ENCODE measurements at places on chromosomes 13 and 19.

GRCh38 chr13:107961849-107962608 is 253.3 kb downstream of the LIG4 start:
- no peak for DNase-seq

DNA sequence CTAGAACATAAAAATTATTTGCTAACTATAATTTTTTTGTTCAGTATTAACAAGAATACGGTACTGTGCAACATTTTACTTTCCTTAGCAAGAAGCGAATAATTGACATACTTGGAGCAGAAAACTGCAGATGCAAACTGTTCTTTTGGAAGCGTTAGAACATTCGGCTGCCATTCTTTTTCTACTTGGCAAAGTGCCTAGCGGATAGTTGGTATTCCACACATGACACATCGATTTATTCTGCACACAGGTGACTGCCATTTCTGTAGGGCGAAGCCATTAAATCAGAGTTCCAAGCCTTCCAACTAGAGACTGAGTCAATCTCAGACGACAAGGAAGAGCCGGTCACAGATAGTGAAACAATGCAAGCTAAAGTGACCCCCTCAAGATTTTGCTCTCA is 117.4 kb downstream of the TRPC4 start:
- no peak for DNase-seq

- no peak for DNase-seq
These were observed 254.8 kb downstream of the TEX29 start for GRCh38 chr13:111575276-111575675.

- no peak for DNase-seq
These were observed 41.8 kb upstream of the WASF3 start for GRCh38 chr13:26515721-26516120.

DNA sequence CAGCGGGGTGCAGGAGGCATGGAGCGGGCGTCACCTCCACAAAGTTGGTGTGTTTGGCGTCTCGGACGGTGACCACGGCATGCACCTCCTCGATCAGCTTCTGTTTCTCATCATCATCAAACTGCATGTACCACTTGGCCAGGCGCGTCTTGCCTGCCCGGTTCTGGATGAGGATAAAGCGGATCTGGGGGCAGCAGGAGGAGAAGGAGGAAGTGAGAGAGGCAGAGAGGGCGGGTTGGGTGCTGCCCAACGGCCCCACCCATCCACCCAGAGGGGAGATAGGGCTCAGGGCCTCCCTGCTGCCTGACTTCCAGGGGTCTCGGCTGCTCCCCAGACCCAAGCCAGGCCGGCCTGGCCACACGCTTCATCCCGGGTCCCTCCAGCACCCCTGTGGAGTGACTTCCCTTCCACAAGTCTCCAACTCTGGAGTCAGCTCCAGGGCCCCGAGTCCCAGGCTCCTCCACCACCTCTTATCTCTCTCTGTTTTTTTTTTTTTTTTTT is 4.6 kb downstream of the AP2S1 start:
- DNase-seq, result no peak

- no peak for DNase-seq
These were observed 18.3 kb downstream of the VWA8 start for GRCh38 chr13:41942462-41943094.

- no peak for DNase-seq
These were observed 490.8 kb downstream of the RFC3 start for GRCh38 chr13:34308725-34309124.

- DNase-seq, result no peak
These were observed 71.5 kb downstream of the RUBCNL start for GRCh38 chr13:46315491-46316075.

- DNase-seq, result no peak
These were observed 133.5 kb upstream of the KL start for GRCh38 chr13:32882691-32883090.

- DNase-seq, result no peak
These were observed 100.7 kb downstream of the MBNL2 start for GRCh38 chr13:97322740-97323342.

DNA sequence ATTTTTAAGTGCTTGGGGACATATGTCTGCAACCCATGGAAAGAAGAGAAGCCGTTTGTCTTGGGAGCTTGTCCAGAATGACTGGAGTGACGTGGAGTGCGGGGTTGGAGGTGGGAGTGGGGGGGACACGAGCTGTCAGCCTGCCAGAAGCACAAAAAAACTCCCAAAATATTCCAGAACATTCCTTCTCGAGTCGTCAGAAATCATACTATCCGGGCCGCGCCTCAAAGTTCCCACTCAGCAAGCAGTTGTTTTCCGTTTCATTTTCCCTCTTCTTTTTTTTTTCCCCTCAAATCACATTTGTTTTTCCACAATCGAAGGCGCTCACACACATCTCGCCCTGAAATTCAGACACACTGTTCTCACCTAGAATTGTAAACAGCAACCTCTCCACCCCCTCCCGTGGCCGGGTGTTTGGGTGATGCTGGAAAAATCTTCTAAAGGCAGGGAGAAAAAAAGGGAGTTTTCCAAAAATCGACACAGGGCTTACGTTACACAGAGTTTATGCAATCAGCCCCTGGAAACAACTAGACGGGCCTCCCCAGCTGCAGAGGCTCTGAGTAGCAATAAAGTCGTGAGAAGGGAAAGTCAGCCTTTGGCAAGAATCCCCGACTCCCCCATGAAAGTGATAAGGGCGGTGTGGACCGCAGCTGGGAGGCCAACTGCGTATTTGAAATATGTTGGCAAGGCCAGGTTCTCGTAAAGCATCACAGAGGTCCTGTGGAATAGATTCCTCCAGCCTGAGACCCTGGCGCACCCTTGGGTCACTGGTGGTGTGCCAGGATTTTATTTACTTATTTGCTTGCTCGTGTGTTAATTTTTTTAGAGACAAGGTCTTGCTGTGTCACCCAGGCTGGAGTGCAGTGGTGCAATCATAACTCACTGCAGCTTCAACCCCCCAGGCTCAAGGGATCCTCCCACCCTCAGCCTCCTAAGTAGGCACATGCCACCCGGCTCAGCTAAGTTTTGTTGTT is 31.2 kb upstream of the KLF2 start:
- DNase-seq, result no peak

- DNase-seq, result no peak
These were observed 35.0 kb downstream of the NAA16 start for GRCh38 chr13:41345914-41346589.

- DNase-seq, result no peak
These were observed at the start of gene KLK1 for GRCh38 chr19:50823389-50824042. Gene KLK1, minus strand, starts transcription at chr19:50823787. Its CDS starts 39 bp downstream, at chr19:50823748.

GRCh38 chr19:40144947-40145748 is 46.1 kb upstream of the MAP3K10 start:
- no peak for DNase-seq

- no peak for DNase-seq
These were observed 47.0 kb downstream of the CBY2 start for GRCh38 chr13:45748941-45749759.

- DNase-seq, result no peak
These were observed 111.0 kb upstream of the KL start for GRCh38 chr13:32905063-32905863.

DNA sequence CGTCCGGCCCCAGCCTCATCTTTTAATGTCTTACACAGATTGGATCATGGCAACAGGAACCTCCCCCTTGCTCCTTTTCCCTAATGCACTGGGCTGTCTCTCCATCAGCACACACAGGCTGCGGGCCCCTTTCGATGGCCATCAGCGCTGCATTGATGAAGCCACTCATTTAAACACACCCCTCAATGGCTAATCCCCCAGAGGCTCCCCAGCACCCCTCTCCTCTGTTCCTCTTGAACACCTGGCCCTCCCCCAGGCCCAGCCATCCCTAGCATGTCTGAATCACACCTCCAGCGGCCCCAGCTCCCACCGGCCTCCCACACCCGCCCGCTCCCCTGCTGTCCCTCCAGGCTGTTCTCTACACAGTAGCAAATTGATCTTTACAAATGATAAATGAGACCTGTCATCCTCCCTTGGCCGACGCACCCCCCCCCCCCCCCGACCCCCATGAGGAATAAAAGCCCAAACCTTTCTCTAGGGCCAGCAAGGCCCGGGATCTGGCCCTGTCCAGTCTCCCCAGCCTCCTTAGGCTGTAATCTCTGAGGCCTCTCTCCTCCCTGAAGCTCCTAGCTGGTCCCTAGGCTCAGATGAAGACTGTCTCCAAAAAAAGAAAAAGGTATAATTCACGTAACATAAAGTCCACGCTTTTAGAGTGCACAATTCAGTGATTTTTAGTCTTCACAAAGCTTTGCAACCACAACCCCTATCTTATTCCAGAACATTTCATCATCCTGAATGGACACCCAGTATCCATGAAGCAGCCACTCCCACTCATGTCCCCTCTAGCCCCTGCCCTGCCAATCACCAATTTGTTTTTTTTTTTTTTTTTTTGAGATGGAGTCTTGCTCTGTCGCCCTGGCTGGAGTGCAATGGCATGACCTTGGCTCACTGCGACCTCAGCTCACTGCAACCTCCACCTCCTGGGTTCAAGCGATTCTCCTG is 7.4 kb downstream of the RPL28 start:
- no peak for DNase-seq

DNA sequence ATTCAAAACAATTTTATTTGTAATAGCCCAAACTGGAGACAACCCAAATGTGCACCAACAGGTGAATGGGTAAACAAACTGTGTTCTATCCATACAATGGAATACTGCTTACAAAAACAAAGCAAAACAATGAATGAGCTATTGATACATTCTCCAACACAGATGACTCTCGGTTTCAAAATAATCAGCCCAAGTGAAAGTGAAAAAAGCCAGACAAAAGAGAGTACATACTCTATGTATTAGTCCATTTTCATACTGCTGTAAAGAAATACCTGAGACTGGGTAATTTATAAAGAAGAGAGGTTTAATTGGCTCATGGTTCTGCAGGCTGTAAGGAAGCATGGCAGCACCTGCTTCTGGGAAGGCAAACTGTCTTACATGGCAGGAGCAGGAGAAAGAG is 65.2 kb upstream of the LRCH1 start:
- no peak for DNase-seq

- no peak for DNase-seq
These were observed at the start of gene PRRG2 for GRCh38 chr19:49581007-49581508. Gene PRRG2, plus strand, starts transcription at chr19:49581316. Its CDS starts 1,904 bp downstream, at chr19:49583220.

DNA sequence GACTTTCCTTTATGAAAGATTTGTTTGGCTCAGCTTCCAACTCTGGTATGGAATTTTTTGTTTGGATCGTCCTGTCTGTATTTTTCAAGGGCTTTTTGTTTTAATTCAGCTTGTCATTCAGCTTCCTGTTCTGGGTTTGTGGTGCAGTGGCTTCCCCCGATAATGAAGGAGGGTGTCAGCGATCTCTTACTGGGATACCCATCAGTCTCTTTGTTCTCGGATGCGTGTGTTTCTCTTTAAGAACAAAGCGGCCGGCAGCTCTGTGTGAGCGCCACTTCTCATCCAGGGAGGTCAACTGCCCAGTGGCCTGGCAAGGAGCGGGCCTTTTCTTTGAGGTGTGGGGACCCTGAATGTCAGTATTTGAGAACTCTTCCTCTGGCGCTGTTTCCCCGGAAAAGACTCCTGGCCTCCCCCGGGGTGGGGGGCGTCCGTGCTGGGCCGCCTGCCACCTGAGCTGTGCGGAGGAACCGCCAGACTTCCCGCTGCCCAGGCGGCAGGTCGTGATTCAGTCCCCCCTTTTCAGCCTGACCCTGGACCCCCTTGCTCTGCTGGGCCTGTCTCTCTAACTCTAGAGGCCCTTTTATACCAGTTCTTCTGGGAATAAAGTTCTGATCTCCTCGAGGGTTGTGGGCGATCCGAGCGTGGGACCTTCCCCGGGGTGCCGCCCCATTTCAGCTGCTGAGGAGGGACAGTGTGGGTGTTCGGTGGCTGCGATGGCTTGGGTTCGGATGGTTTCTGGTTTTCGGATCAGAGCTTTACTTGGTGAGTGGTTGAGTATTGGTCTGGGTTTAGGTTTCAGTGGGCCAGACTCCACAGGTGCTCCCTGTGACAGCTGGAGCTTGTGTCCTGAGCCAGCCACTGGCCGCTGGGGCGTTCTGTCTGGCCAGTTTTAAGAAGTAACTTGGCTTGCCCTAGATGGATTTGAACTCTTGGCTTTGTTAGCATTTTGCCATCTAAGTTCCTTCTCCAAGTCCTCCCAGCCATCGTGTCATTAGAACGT is 3.4 kb downstream of the SF3A2 start:
- DNase-seq, result no peak

GRCh38 chr13:43085545-43085944 is 62.2 kb downstream of the DNAJC15 start:
- DNase-seq, result no peak

DNA sequence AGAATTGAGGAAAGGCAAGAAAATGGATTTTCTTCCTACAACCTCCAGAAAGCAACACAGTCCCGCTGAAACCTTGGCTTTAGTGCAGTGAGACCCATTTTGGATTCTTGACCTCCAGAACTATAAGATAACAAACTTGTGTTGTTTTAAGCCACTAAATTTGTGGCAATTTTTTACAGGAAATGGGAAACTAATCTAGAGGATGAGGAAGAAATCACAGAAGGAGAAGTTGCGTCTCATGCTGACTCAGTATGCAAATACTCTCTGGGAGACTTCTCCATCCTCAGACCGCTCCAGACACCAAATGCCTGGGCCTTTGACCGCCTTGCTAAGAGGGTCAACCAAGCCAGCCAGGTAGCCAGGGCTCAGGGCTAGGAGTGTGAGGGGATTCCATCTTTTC is 13.1 kb upstream of the CEACAM16 start:
- no peak for DNase-seq

- no peak for DNase-seq
These were observed 318.3 kb downstream of the NDFIP2 start for GRCh38 chr13:79799059-79799867.

GRCh38 chr19:2121416-2122051 is 24.8 kb downstream of the IZUMO4 start:
- no peak for DNase-seq

GRCh38 chr19:49950590-49950948 is 10.4 kb downstream of the SIGLEC11 start:
- no peak for DNase-seq

- no peak for DNase-seq
These were observed 167.0 kb upstream of the EDNRB start for GRCh38 chr13:78085434-78086225.

GRCh38 chr13:40874138-40874779 is 84.8 kb downstream of the SLC25A15 start:
- DNase-seq, result no peak

- no peak for DNase-seq
These were observed 468.0 kb downstream of the TSHZ3 start for GRCh38 chr19:30881281-30881680.

- no peak for DNase-seq
These were observed 496.2 kb downstream of the COG6 start for GRCh38 chr13:40151673-40152072.

GRCh38 chr19:3798137-3798536 is 12.0 kb upstream of the MATK start:
- DNase-seq, result no peak

- no peak for DNase-seq
These were observed 17.1 kb upstream of the PSMC4 start for GRCh38 chr19:39953915-39954314.
